ENCODE measurements at places on chromosomes 4 and X.

GRCh38 chr4:80948995-80949394 lies 81.5 kb upstream of the BMP3 start:
- no peak for DNase-seq
- H3K27ac ChIP-seq, result no peak overlapping the region
- H3K4me3 ChIP-seq, result no peak overlapping the region
- no peaks in the 10 kb centered on the region for H3K4me1 ChIP-seq
- H3K27me3 ChIP-seq, result no peaks in the 10 kb centered on the region

DNA sequence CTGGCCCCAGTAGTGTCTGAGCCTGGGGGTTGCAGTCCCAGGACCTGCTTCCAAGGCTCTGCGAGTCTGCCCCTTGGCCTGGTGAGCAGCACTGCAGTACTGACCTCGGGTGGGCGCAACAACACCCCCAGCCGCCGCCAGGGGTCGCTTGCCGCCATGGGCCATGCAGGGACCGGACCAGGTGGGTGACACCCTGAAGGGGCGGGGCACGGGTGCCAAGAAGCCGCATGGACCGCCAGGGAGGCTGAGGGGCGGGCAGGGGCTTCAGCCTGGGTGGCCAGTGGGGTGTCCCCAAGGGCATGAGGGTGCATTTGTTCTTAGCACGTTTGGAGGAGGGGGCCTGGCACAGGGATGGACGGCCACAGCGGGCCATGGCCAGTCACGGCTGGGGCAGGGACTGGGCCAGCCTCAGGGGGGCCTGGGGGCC lies 25.0 kb downstream of the TACC3 start:
- H3K36me3 ChIP-seq, result peaks cover 38% of the 10 kb centered on the region
- peak; percentile 78 for DNase-seq

- H3K36me3 ChIP-seq, result no peaks in the 10 kb centered on the region
- no peak overlapping the region for H3K4me3 ChIP-seq
- no peak overlapping the region for H3K27ac ChIP-seq
- H3K4me1 ChIP-seq, result no peaks in the 10 kb centered on the region
- H3K27me3 ChIP-seq, result no peaks in the 10 kb centered on the region
- DNase-seq, result no peak
These were observed 306.9 kb upstream of the FGF13 start for GRCh38 chrX:139018436-139018835.

DNA sequence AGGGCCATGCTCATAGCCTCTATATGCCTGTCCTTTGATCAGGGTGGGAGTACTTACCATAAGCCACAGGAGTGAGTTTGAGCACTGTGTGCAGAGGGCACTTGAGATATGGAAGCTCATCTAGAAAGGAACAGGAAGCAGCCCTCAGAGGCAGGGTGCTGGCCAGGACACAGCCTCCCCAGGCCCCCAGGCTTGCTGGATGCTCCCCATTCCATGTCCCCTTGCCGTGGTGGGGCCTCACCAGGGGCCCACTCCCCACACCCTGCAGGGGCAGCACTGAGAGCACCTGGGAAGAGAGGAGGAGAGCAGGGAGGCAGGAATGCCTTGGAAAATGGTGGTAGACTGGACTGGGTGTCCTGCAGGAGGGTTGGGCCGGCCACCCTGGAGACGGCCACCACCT lies 14.3 kb downstream of the TRO start:
- H3K27me3 ChIP-seq, result no peaks in the 10 kb centered on the region
- H3K4me3 ChIP-seq, result no peak overlapping the region
- H3K27ac ChIP-seq, result no peak overlapping the region
- DNase-seq, result no peak

GRCh38 chrX:10519761-10520160 lies 100.6 kb downstream of the MID1 start:
- no peaks in the 10 kb centered on the region for H3K4me1 ChIP-seq
- no peak for DNase-seq
- H3K4me3 ChIP-seq, result no peak overlapping the region
- H3K27ac ChIP-seq, result no peak overlapping the region
- no peaks in the 10 kb centered on the region for H3K36me3 ChIP-seq

GRCh38 chr4:183801457-183802165 lies 103.5 kb upstream of the STOX2 start:
- H3K27ac ChIP-seq, result no peak overlapping the region
- peaks cover 15% of the 10 kb centered on the region for H3K27me3 ChIP-seq
- no peaks in the 10 kb centered on the region for H3K36me3 ChIP-seq
- no peaks in the 10 kb centered on the region for H3K4me1 ChIP-seq

- H3K4me3 ChIP-seq, result no peak overlapping the region
- H3K36me3 ChIP-seq, result no peaks in the 10 kb centered on the region
- no peaks in the 10 kb centered on the region for H3K4me1 ChIP-seq
- H3K27me3 ChIP-seq, result no peaks in the 10 kb centered on the region
These were observed 373.3 kb upstream of the DIAPH2 start for GRCh38 chrX:96311366-96311765.

DNA sequence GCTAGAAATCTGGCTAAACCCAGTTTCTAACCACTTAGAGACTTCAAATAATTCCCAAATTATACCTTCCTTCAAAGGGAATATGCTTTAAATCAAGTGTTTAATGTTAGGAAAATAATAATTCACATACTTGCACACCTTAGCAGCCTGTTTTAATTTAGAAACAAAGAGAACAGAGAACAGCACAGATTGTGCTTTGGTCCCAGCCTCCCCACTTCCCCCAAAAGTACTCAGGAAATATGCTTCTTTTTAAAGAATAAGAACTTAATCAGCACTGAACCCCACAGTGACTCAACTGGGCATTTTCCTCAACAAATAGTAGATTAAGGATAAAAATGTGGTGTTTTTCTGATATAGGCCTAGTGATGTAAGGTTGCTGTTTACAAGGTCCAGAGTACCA lies 295.8 kb downstream of the GBA3 start:
- H3K4me1 ChIP-seq, result no peaks in the 10 kb centered on the region
- H3K4me3 ChIP-seq, result no peak overlapping the region
- H3K27me3 ChIP-seq, result no peaks in the 10 kb centered on the region
- no peak for DNase-seq

- no peak overlapping the region for H3K4me3 ChIP-seq
- DNase-seq, result no peak
- H3K27ac ChIP-seq, result no peak overlapping the region
- H3K4me1 ChIP-seq, result no peaks in the 10 kb centered on the region
These were observed 455.4 kb upstream of the ADGRL3 start for GRCh38 chr4:60744767-60745166.

DNA sequence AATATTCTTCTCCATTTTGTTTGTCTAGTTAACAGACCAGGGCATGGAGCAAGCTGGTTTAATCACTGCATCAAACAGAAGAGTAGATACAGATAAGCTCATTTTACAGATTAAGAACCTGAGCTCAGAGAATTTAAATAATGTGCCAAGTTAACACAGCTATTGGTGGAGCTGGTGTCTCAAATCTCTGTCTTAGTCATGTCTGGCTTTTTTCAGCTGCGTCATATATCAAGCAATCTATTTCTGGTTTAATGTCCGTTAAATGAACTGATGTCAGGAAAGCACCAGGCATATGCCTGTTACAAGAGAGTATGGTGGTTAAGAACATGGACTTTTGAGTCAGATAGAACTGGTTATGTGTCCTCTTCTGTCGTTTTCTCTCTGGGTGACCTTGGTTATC lies 79.8 kb upstream of the ADGRA3 start:
- H3K27me3 ChIP-seq, result no peaks in the 10 kb centered on the region
- H3K4me3 ChIP-seq, result no peak overlapping the region
- no peak for DNase-seq

DNA sequence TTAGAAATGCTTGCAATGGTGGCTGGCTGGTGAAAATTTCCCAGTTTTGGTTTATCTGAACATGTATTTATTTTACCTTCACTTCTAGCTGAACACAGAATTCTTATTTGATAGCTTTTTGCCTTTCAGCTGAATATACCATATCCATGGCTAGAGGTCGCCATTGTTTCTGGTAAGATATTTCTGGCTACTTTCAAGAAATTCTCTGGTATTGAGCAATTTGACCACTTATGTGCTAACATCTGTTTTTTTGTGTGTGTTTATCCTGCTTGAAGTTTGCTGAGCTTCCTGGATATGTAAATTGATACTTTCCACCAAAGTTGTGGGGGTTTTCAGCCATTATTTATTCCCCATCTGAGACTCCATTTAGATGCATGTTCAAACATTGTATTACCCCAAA lies 75.4 kb downstream of the FBXW7 start:
- no peaks in the 10 kb centered on the region for H3K36me3 ChIP-seq
- DNase-seq, result no peak
- H3K4me1 ChIP-seq, result no peaks in the 10 kb centered on the region
- no peak overlapping the region for H3K27ac ChIP-seq
- no peaks in the 10 kb centered on the region for H3K27me3 ChIP-seq
- no peak overlapping the region for H3K4me3 ChIP-seq

GRCh38 chr4:78661921-78662521 lies 110.5 kb downstream of the ANXA3 start:
- no peak overlapping the region for H3K4me3 ChIP-seq
- peaks cover 5% of the 10 kb centered on the region for H3K4me1 ChIP-seq
- no peak for DNase-seq
- H3K27ac ChIP-seq, result no peak overlapping the region

DNA sequence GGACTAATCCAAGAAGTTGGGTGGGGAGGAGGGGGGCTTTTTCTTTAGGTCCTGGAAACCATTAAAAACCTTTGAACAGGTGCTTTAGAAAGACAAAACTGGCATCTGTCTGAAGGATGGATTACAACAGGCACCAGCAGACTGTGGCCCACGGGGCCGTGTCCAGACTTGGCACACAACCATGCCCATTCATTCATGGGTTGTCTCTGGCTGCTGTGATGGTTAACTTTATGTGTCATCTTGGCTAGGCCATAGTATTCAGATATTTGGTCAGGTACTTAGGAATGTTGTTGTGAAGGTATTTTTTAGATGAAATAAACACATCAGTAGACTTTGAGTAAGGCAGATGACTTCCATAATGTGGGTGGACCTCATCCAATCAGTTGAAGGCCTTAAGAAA lies 45.5 kb downstream of the TBL1X start:
- DNase-seq, result no peak
- H3K36me3 ChIP-seq, result no peaks in the 10 kb centered on the region
- no peaks in the 10 kb centered on the region for H3K4me1 ChIP-seq
- H3K27me3 ChIP-seq, result no peaks in the 10 kb centered on the region

GRCh38 chr4:1683261-1683735 lies 815 bp downstream of the FAM53A start:
- H3K4me1 ChIP-seq, result no peaks in the 10 kb centered on the region
- no peak for DNase-seq
- no peaks in the 10 kb centered on the region for H3K36me3 ChIP-seq
- H3K27ac ChIP-seq, result no peak overlapping the region
- H3K4me3 ChIP-seq, result peak overlapping the region; percentile 46
- H3K27me3 ChIP-seq, result no peaks in the 10 kb centered on the region

- H3K27me3 ChIP-seq, result no peaks in the 10 kb centered on the region
- H3K27ac ChIP-seq, result no peak overlapping the region
- DNase-seq, result no peak
- H3K4me3 ChIP-seq, result no peak overlapping the region
- H3K36me3 ChIP-seq, result peaks cover 5% of the 10 kb centered on the region
These were observed 93.8 kb downstream of the SLC10A6 start for GRCh38 chr4:86755388-86755787.

DNA sequence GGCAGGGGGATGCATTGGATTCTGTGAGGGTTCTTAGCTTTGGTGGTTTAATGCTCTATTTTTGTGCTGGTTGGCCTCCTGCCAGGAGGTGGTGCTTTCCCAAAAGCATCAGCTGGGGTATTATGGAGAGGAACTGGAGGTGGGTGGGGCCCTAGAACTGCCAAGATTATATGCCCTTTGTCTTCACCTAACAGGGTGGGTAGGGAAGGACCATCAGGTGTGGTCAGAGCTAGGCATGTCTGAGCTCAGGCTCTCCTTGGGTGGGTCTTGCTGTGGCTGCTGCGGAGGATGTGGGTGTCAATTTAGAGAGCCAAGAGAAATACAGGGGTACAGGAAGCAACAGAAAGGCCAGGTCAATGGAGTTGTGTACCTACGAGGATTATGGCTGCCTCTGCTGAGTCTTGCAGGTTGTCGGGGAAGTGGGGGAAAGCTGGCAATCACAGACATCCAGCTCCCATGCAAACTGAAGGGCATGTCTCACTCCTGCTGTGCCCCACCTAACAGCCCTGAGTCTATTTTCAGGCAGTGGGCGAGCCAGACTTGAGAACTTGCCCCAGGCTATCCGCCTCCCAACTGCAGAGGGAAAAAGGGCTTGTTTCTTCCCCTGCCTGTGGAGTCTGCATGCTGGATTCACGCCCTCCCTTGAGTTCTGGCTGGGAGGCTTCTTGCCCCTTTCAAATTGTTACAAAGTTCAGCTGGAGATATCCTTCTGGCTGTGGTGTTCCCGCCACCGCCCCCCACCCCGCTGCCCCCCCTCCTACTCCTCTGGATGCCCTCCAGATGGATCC lies 212.0 kb downstream of the COMMD8 start:
- peaks cover 1% of the 10 kb centered on the region for H3K4me1 ChIP-seq
- H3K4me3 ChIP-seq, result no peak overlapping the region
- H3K36me3 ChIP-seq, result no peaks in the 10 kb centered on the region
- no peaks in the 10 kb centered on the region for H3K27me3 ChIP-seq
- H3K27ac ChIP-seq, result no peak overlapping the region

- no peak overlapping the region for H3K27ac ChIP-seq
- H3K4me3 ChIP-seq, result no peak overlapping the region
- H3K4me1 ChIP-seq, result no peaks in the 10 kb centered on the region
- no peaks in the 10 kb centered on the region for H3K27me3 ChIP-seq
These were observed 1702.3 kb downstream of the STIM2 start for GRCh38 chr4:28562913-28563312.

DNA sequence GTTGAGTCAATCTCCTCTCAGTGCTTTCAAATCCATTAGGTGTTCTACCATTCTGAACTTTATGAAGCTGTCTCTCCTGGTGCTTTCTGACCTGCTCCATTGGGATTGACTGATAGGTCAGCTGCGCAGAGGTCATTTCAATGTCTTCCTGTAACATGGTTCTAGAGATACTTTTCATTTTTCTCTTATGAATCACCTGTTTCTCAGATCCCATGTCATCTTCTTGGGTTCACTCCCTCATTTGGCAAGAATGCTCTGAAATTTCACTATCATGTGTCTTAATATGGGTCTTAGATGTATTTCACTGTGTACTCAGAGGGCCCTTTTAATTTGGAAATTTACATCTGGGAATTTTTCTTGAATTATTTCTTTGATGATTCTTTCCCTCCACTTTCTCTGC lies 13.8 kb upstream of the PGM2 start:
- no peaks in the 10 kb centered on the region for H3K27me3 ChIP-seq
- no peak overlapping the region for H3K4me3 ChIP-seq
- H3K27ac ChIP-seq, result no peak overlapping the region
- DNase-seq, result no peak

GRCh38 chrX:103442536-103442901 lies 66.2 kb downstream of the BEX3 start:
- H3K27ac ChIP-seq, result no peak overlapping the region
- no peaks in the 10 kb centered on the region for H3K27me3 ChIP-seq
- H3K36me3 ChIP-seq, result no peaks in the 10 kb centered on the region
- no peak overlapping the region for H3K4me3 ChIP-seq

- no peaks in the 10 kb centered on the region for H3K27me3 ChIP-seq
- H3K36me3 ChIP-seq, result no peaks in the 10 kb centered on the region
- DNase-seq, result no peak
- H3K4me1 ChIP-seq, result peaks cover 22% of the 10 kb centered on the region
- no peak overlapping the region for H3K4me3 ChIP-seq
These were observed 198.9 kb upstream of the LDB2 start for GRCh38 chr4:17097362-17097761.

All from neuronal stem cell (in vitro differentiated cells).